T-helper 1 cell (primary cell): ENCODE measurements at places on chromosomes 6 and 20.

- DNase-seq: no peak
Measured at GRCh38 chr6:109332748-109333147, 49.5 kb downstream of the CD164 start.

GRCh38 chr20:6583134-6583738 lies 184.2 kb upstream of the BMP2 start:
- no peak for DNase-seq

- no peak for DNase-seq
Measured at GRCh38 chr6:38166411-38167240, 347.1 kb downstream of the ZFAND3 start.

GRCh38 chr6:56689663-56690062 lies 47.0 kb upstream of the DST start:
- DNase-seq: no peak

GRCh38 chr6:21992178-21992967 lies 304.5 kb downstream of the PRL start:
- no peak for DNase-seq

GRCh38 chr6:135546680-135547418 lies 49.3 kb upstream of the AHI1 start:
- DNase-seq: no peak

GRCh38 chr6:16800942-16801341 lies 39.7 kb upstream of the ATXN1 start:
- no peak for DNase-seq

- DNase-seq: no peak
Measured at GRCh38 chr20:25355011-25355595, 35.5 kb downstream of the ABHD12 start.
